ENCODE measurements at places on chromosomes 5 and 9.

DNA sequence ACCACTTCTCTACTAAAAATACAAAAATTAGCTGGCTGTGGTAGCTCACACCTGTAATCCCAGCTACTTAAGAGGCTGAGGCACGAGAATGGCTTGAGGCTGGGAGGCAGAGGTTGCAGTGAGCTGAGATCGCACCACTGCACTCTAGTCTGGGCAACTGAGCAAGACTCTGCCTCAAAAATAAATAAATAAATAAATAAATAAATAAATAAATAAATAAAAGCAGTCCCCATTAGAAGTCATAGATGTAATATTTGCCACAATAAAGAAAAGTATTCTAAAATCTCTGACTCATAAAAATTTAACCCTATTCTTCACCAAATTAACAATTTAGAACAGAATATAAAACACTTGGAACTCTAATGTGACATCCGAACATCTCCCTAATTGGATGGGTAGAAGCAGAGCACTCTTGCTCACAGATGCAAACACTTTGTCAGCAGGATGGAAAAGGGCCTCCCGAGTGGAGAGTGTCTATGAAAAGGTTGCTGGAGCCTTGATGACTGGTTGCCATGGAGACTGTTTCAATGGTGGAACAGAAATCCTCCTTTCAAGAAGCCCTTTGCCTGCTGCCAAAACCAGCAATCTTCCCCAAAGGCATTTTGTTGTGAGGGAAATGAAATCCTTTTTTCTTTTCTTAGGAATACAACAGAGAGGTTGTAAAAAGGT is 38.9 kb upstream of the TRAF1 start:
- DNase-seq: no peak

DNA sequence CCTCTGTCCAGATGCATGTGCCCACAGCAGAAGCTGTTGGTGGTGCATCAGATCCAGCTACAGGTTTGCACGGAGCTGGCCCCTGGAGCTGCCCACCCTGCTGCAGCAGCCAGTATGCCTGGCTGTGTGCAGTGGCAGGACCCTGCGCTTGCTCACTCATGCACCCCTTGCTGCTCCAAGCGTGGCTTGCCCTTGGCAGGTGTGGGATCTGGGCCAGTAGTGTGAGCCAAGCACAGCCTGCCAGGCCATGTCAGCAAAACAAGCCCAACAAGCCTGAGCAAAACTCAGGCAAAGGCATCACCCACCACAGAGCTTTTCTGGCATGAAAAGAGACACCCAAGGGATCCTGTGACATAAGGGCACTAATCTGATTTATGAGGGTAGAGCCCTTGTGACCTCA is 18.3 kb upstream of the ECPAS start:
- DNase-seq: no peak

DNA sequence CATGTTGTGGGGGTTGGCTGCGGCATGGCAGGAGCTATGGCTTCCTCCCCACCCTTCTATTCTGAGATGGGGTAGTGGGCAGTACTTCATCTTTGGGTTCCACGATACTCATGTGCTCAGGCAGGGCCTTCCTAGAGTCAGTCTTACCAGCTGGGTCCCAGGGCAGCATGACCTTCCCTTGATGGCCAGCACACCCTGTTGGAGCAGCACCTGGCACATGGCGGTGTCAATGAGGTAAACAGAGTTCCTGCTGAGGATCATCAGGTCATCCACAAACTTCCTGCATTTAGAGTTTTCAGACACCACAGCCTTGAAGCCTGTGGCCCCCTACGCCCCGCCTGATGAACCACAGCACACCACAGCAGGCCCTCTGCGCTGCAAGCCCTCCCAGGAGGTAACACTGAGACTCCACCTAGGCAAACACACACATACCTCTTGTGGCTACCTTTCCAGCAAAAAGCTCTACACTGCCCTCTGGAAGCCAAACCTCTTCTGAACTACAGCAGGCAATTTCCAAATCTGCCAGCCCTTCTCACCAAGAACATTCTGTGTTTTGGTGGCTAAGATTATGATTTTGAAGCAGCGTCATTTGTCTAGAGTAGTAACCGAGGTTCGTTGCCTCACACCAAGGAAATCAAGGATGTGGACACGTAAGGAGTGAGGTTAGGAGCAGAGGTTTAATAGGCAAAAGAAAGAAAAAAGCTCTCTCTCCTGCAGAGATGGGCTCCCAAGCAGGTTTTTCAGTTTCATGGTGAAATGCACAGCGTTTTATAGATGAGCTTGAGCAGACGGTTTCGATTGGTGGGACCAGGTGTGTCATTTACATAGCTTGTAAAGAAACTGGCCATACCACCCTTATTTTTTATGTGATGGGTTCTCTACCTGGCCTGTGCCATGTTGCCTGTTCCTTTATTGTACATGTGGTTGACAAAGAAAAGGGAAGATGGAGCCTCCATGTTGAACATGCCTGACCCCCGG is 20.3 kb upstream of the TMEM174 start:
- DNase-seq: no peak

- no peak for DNase-seq
Measured at GRCh38 chr9:102550266-102550665, 444.9 kb upstream of the CYLC2 start.

- no peak for DNase-seq
Measured at GRCh38 chr9:114207034-114207810, 51.9 kb downstream of the COL27A1 start.

DNA sequence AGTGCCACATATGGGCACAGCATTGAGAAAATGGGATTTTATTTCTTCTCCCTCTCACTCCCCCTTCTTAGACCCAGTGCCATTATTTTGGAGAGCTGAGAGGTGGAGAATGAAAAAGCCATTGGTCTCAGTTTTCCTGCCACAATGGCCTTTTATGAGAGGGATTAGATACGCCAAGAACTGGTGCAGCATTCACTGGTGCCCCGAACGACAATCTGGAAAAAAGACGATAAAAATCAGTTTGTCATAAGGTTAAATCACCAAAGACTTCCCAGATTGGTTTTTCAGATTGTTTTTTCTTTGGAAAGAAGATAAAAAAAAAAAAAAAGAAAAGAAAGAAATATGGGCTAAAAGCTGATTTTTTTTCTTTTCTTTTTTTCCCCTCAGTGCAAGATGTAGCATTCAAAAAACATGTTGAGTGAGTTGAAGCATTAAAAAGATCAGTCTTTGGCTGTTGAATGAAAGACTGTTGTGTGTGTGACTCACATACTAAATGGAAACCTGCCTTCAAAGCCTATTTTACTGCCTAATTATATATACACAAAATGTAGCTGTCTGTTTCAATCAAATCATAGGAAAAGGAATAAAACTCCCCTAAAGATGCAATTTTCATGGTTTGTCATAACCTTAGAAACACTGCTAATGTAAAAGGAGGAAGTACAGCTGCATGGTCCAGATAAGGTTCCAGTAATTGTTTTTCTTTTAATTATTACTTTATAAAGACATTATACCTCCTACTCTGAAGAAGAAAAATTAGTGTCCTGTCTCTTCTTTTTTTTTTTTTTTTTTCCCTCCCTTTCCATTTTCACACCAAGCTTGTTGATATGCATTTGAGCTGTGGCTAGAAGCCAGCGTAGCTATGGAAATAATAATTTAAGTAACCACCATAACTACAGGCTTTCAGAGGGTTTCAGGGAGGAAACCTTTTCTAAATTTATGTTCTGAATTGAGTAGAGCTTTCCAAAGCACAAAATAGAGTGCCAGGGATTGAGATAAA is 27.2 kb upstream of the ZNF608 start:
- DNase-seq: no peak

DNA sequence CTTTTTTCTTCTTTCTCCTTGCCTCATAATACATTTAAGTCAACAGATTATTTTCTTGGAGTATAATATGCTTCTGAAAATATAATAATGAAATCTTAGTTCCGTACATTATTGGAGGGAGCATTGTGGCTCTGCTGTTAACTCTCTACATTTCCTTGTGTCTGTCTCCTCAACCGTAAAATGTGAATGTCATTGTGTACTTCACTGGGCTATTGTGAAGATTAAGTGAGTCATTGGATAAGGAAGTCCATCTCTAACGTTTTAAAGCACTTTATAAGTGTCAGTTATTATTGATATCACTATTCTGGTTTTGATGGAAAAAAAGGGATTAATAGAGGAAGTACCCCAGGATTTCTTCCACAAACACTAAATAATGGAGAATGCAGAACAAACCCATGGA is 304.5 kb upstream of the RFX3 start:
- DNase-seq: no peak

DNA sequence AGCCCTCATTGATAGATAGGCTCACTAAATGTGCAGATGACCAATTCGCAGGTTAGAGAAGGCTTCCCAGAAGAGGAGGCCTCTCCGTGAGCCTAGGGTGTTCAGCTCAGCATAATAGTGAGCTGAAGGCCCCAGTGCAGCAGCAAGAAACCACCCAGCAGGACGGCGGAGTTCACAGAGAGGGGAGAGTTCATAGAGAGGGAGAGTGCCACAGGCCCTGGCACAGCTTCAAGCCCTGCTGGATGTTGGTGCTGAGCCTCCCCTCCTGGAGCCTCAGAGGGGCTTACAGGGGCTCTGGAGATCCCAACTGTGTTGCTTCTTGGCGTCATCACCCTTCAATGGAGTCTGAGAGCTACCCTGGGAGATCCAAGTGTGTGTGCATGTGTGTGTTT is 2.1 kb downstream of the SLC22A5 start:
- DNase-seq: no peak

DNA sequence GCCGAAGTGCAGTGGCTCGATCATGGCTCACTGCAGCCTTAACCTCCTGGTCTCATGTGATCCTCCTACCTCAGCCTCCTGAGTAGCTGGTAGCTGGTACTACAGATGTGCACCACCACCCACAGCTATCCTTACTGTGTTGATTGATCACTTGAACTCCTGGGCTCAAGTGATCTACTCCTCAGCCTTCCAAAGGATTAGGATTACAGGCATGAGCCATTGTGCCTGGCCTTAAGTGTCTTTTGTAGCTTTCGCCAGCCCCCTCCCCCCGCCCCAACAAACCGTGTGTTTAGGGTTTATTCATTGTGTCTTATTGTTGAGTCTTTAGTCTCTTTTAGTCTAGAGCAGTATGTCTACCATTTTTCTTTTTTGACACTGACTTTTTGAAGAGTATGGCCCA is 33.1 kb downstream of the SPIN1 start:
- no peak for DNase-seq

GRCh38 chr5:54829676-54830535 is 155.5 kb downstream of the ESM1 start:
- no peak for DNase-seq

GRCh38 chr5:88401686-88402085 is 133.0 kb upstream of the TMEM161B start:
- DNase-seq: no peak

- no peak for DNase-seq
Measured at GRCh38 chr5:177036443-177036842, 13.9 kb downstream of the ZNF346 start.

DNA sequence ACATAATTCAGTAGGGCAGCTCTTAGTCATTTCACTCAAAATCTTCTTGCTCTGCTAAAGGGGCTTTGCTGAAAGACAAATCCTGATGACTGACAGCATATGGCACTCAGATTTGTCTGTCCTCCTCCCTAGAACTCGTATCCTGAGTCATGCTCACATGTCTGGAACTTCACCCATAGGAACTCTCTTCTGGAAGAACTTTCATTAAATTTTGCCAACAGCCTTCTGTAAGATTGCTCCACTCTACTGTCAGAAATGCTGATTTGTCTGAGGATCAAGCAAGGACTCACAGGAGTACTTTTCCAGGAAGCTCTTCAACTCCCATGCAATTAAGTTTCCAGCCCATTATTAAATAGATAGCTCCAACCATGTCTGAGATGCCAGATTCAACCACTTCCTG is 59.8 kb upstream of the SNX2 start:
- DNase-seq: no peak

DNA sequence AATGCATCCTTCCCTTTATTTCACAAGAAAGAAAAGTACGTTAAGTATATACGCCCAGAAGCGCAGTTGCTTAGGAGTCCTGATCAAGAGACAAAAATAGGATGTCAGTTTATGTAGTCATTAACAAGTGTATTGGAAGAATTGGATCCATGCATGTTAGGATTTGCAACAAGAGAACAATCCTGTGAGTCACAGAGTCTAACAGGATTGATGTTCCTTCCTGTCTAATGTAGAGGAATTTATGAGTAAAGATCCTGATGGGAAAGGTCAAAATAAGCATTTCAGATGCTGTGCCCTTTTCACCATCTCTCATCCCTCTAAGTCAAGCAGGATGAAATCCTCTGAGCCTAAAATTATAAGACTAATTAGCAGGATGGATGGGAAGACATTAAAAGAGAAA is 406.0 kb upstream of the GRIA1 start:
- DNase-seq: no peak

- DNase-seq: no peak
Measured at GRCh38 chr5:72107131-72107900, at the start of gene MAP1B. Gene MAP1B, plus strand, starts transcription at chr5:72107475. Its CDS starts 57 bp downstream, at chr5:72107532.

GRCh38 chr5:159850160-159850559 is 66.1 kb upstream of the ADRA1B start:
- DNase-seq: no peak

- DNase-seq: no peak
Measured at GRCh38 chr5:97979740-97980139, 793.7 kb upstream of the RGMB start.

DNA sequence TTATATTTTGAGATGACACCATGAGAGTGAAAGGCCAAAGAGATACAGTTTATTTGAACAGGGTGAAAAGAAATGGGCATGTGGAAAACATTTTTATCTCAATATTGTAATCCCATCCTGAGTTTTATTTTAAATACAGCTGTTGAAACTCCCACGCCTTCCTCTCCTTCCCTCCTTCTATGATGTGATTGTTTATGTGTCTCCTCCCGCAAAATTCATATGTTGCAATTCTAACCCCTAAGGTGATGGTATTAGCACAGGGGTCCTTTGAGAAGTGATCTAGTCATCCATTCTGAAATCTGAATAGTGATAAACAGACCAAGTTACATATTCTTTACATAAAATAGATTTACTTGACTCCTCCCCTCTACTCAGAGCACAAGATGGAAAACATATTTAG is 1275.4 kb upstream of the C9orf72 start:
- DNase-seq: no peak

- peak; percentile 21 for DNase-seq
Measured at GRCh38 chr5:115941051-115941675, 21.1 kb upstream of the LVRN start.

DNA sequence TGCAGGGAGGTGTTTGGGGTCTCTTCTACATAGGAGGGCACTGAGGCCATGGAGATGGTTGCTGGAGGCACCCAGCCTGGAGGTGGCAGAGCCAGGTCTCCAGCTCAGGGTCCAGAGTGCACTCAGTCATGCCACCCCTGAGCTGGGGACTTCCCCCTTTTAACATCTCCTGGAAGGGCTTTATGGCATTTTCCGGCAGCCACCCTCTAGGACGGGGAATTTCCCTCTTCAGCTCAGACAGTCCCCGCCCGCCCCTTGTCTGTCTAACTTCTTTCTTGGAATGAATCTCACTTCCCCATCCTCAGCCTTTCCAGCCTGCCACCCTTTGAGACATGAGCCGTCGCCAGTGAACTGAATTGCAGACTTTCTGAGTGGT is 49.9 kb downstream of the COL15A1 start:
- no peak for DNase-seq

GRCh38 chr9:16867576-16868311 is 2.7 kb downstream of the BNC2 start:
- DNase-seq: peak; percentile 94

- DNase-seq: no peak
Measured at GRCh38 chr9:118575341-118576070, 793.7 kb downstream of the BRINP1 start.

- DNase-seq: no peak
Measured at GRCh38 chr5:101605700-101606099, 690.4 kb downstream of the SLCO4C1 start.

Data from esophagus muscularis mucosa (tissue), 4 donors.